Parietal lobe (tissue), 2 donors: ENCODE measurements at places on chromosomes 13 and 19. TPM values are rescaled to one million over a fixed set of nuclear protein-coding genes. Genes with fewer than 3 reads are reported as not detected.

The NEK3 gene
- total RNA-seq, result 19.1 TPM

The SEMA6B gene
- total RNA-seq, result 36.9 TPM

The FPR3 gene
- total RNA-seq, result not detected

The CGB7 gene
- total RNA-seq, result not detected

The KLHL1 gene
- 60.7 TPM for total RNA-seq

The ZNF90 gene
- total RNA-seq, result 7.5 TPM

The SPRED3 gene
- 2.5 TPM for total RNA-seq

The ZNF536 gene
- 56.0 TPM for total RNA-seq

The OR7A5 gene
- total RNA-seq, result not detected

The MAST1 gene
- 131 TPM for total RNA-seq

The ZNF208 gene
- total RNA-seq, result 14.7 TPM

The RASA3 gene
- total RNA-seq, result 17.5 TPM

The LATS2 gene
- total RNA-seq, result 3.1 TPM

The SIGLEC8 gene
- total RNA-seq, result 0.63 TPM

The SLC10A2 gene
- total RNA-seq, result not detected

The KCTD12 gene
- total RNA-seq, result 152 TPM

The PGLYRP1 gene
- total RNA-seq, result not detected
